ENCODE measurements at places on chromosomes 13 and 19. TPM values are rescaled to one million over a fixed set of nuclear protein-coding genes. Genes with fewer than 3 reads are reported as not detected.

CEACAM5 gene
- not detected for total RNA-seq

ALOX5AP gene
- not detected for total RNA-seq

DNA sequence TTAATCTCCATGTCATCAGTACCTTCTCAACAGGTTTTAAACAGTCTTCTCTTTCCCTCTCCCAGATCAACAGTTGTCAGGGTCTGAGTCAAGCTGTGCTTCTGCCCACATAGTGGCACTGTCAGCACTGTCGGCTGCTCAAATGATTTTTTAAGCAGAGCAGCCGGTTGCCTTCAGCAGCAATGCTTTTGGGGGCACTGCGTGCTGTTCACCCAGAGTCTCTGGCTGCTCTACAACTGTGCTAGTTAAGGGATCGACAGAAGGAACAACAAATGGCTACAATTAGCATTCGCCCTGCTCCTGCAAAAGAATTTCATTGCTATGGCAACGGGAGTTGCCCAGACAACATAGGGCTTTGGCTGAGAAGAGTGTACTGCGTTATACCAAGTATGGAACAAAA lies 412.9 kb downstream of the DIAPH3 start:
- peak overlapping the region; percentile 29 for H3K4me3 ChIP-seq
- peak; percentile 90 for DNase-seq
- peaks cover 25% of the 10 kb centered on the region for H3K4me1 ChIP-seq
- no peaks in the 10 kb centered on the region for H3K36me3 ChIP-seq

- no peak overlapping the region for H3K4me3 ChIP-seq
- no peaks in the 10 kb centered on the region for H3K36me3 ChIP-seq
- no peak for DNase-seq
- H3K27me3 ChIP-seq, result no peaks in the 10 kb centered on the region
- no peak overlapping the region for H3K27ac ChIP-seq
These were observed 10.0 kb downstream of the FNDC3A start for GRCh38 chr13:48985756-48986155.

All from neural progenitor cell (in vitro differentiated cells).